T-helper 9 cell (primary cell): ENCODE measurements at places on chromosomes 6 and 20.
A peak's percentile ranks its signal among the peaks of the same experiment; 100 is the strongest.

DNA sequence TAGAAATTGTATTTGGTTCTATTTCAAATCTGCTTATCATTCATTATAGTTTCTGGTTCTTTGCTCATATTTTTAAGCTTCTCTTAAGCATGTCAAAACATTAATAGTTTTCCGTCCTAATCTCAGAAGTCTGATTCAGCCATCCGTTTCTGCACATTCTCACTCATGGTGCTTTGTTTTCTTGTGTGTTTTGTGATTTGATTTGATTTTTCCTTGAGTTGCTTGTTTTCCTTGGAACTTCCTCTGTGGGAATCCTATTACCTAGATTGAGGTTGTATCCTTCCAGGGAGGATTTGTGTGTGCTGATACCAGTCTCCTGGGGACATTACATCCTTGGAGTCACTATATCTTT, 7.9 kb downstream of the SNX9 start:
- no peak for DNase-seq

GRCh38 chr20:10665791-10666190, 8.0 kb downstream of the JAG1 start:
- DNase-seq = no peak

- no peak for DNase-seq
Observed at GRCh38 chr20:62286493-62287064, 16.2 kb upstream of the ADRM1 start.

- DNase-seq = no peak
Observed at GRCh38 chr6:127718694-127719093, 141.7 kb downstream of the C6orf58 start.

- DNase-seq = no peak
Observed at GRCh38 chr6:146056506-146056905, 27.6 kb downstream of the GRM1 start.

DNA sequence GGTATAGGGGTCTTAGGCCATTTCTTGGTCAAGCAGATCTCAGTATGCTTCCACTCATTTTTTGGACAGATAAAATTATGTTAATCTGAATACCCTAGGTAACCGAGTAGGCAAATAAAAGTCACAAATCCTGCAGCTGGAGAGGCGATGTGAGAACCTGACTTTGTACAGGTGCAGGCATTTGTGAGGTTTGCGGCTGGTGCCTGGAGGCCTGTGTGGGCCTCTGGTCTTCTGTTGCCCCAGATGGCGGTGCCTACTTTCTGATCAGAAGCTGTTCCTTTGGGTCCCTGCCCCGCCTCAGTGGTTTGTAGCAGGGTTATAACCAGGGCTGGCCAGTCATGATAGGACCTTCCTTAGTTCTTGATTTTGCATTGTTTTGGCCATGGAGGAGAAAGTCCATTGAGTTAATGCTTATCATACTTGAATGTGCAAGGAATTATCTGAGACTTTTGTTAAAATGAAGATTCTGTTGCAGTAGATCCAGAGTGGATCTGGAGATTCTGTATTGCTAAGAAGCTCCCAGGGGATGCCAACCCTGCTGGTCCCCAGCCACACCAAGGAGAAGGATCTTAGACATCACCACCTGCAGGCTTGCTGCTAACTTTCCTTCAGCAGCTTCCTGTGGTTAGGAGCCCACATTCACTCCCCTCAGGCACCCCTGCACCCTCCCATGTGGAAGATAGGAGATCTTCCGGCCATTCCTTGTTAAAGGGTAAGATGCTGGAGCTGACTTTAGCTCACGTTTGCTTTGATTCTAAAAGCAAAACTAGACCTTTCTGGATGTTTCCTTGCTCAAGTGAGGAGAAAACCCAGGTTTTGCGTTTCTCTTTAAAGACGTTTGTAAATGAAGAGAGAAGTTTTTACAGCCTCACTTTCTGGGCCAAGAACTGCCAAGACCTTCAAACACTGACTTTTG, 50.7 kb downstream of the LRRC1 start:
- no peak for DNase-seq

DNA sequence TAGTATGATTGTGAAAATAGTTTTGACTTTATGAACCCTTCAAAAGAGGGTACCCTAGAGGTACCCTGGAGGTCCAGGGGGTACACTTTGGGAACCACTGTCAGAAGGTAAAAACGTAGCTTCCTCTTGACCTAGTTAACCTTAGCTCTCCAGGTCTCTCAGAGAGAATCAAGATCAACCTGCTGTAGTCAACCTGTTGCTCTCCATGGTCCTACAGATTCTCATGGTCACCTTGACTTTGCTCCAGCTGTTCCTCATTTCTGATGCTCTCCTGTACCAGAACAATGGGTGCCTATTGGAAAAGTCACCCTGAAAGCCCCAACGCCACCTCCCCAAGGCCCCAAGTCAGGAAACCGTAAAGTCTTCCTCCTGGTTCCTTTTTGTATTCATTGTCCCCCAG, 294.4 kb upstream of the CDH4 start:
- DNase-seq = no peak

GRCh38 chr20:56897318-56897957, 268.3 kb downstream of the TFAP2C start:
- DNase-seq = no peak

DNA sequence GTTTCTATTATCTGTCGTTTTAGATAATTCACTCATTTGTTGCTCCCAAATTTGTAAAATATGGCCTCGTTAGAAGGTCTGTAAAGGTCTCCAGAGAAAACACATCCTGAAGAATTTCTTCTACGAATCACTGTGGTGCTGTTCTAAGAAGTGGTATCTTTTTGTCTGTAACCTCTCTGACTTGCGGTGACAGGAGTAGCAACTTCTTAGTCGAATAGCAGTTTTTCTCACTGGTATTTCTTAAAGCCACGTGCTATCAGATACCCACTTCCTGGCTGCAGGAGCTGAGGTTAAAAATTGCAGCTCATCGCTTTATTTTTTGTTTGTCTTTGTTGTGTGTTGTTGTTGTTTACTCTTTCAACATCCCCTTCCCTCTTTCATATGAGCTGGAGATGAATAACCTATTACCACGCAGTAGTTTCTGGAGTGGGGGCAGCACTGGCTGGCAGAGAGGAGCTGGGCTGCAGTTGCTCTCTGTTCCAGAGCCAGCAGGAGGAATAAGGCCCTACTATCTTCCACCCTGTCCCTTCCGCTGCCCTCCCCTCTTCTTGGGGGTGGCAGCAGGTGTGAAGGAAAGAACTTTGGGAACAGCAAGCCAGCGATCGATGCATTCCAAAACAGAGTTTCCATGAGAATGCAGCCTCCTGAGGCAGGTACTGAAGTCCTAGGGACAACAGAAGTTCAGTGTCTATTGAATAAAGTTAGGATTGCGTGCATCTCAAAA, 64.7 kb downstream of the C6orf118 start:
- no peak for DNase-seq

DNA sequence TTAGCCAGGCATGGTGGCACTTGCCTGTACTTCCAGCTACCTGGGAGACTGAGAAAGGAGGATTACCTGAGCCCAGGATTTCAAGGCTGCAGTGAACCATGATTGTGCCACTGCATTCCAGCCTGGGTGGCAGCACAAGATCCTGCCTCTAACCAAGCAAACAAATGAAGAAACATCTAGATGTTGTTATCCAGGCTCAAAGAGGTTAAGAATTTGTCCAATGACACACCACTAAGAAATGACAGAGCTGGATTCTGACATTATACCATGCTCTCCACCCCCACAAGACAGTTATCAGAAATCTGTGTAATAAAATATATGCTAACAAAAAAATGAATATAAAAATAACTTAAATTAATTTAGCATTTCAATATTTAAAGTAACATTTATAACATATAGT, 925.5 kb upstream of the SLC35B3 start:
- no peak for DNase-seq

GRCh38 chr6:40349901-40350746, 237.0 kb downstream of the LRFN2 start:
- no peak for DNase-seq

DNA sequence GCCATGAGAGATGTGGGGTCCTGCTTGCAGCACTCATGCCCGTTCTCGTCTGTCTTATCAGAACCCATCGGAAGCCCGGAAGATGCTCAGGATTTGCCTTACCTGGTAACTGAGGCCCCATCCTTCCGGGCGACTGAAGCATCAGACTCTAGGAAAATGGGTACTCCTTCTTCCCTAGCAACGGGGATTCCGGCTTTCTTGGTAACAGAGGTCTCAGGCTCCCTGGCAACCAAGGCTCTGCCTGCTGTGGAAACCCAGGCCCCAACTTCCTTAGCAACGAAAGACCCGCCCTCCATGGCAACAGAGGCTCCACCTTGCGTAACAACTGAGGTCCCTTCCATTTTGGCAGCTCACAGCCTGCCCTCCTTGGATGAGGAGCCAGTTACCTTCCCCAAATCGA, 8.3 kb downstream of the PI16 start:
- DNase-seq = peak; percentile 79

- DNase-seq = no peak
Observed at GRCh38 chr20:4045741-4046140, 30.4 kb upstream of the RNF24 start.

DNA sequence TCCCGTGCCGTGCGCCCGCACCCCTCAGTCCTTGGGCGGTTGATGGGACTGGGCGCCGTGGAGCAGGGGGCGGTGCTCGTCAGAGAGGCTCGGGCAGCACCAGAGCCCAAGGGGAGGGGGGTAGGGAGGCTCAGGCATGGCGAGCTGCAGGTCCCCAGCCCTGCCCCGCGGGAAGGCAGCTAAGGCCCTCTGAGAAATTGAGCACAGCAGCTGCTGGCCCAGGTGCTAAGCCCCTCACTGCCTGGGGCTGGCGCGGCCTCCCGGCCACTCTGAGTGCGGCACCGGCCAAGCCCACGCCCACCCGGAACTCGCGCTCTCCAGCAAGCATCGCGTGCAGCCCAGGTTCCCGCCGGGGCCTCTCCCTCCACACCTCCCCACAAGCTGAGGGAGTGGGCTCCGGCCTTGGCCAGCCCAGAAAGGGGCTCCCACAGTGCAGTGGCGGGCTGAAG, 16.4 kb downstream of the SOX4 start:
- no peak for DNase-seq

- no peak for DNase-seq
Observed at GRCh38 chr6:25544833-25545232, 107.2 kb upstream of the SCGN start.

- peak; percentile 31 for DNase-seq
Observed at GRCh38 chr20:34069341-34070078, 42.5 kb downstream of the EIF2S2 start.

- no peak for DNase-seq
Observed at GRCh38 chr6:5191222-5191621, 69.5 kb downstream of the LYRM4 start.

DNA sequence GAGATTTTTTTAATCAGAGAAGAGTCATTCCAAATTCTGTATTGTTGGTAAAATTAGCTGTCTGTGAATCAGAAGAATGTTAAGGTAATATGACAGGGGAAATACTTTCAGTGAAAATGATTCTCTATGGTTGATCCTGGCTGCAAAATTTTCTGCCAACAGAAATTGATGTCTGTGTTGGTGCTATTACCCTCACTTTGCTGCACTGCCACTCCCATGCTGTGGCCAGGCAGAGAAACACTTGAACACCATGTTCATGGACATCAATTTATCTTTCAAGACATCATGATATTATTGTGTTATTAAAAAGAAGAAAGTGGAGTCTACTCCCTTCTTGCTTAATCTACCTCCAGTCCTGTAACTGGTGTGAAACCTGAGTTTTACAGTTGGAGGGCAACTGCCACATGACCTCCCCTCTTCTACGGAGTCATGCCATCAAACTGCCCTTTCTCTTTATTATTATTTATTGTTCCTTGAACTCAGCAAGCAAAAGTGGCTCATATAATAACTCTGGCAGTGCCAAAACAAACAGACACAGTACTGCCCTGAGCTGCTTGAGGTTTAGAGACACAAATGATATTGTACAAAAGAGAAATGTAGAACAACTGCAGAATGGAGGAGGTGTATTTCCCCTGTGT, 288.0 kb upstream of the JAG1 start:
- DNase-seq = no peak

- DNase-seq = no peak
Observed at GRCh38 chr20:23967616-23967979, 21.0 kb downstream of the GGTLC1 start.

- DNase-seq = no peak
Observed at GRCh38 chr6:30591008-30591407, 19.8 kb downstream of the ABCF1 start.

GRCh38 chr6:45710304-45710821, 305.3 kb downstream of the CLIC5 start:
- no peak for DNase-seq

DNA sequence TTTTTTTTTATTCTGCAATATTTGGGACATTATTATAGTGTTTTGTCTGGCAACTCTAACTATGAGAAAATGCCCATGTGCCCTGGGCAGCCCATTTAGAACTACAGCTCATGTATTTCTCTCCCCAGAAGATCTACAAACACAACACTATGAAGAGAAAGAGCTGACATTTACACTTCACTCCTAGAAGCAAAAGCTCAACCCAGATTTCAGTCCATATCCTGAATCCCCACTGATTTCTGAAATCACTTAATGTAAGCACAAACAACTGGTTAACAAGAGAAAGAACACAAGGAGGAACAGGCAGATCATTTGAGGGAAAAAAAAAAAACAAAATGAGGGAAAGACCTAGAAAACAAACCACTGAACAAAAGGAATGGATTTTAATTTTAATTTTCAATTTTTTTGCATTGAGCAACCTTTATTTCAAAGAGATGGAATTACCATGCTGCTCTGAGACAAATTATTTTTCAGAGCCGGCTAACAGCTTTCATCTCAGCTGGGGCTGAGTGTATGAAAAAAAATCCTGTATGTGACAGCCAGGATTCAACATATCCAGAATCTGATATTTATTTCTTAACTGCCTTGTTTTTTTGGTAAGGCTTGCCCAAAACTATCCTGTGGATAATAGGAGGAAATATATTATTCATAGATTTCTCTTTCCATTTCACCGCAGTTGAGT, 32.5 kb downstream of the KIAA0319 start:
- no peak for DNase-seq

GRCh38 chr20:39756828-39757227, 794.7 kb downstream of the DHX35 start:
- no peak for DNase-seq

- no peak for DNase-seq
Observed at GRCh38 chr6:128417698-128418097, 102.7 kb downstream of the PTPRK start.

DNA sequence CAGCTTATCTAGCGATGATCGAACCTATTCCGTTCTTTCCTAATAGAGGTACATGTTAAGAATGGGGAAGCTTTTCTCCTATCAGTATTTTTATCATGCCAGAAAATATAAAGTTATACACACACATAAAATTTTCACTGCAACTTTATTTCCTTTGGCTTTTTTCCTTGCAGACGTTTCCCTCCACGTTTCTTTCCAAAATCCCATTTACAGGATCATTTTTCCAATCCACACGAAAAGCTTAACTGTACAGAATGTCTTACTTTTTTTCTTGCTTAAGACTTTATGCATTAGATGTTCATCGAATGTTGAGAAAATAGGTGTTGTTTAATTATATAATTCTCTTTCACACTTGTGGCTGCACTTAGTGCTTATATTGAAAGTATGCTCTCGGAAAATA, 62.9 kb upstream of the HDGFL1 start:
- DNase-seq = no peak

DNA sequence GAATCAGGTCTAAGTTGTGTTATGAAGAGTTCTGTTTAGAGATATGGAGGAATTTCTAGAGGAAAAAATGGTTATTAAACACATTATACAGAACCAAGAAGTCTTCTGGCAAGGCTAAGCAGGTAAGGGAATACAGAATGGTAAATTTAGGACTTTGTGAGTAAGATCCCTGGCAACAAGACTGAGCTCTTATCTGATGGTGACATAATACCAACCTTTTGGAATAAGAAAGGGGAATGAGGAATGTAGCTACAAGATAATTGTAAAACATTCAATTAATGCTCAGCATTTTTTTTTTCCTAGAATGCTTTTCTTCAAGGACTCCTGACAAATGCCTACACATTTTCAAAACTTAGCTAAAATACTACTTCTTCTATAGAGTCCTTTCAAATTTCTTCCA, 51.8 kb downstream of the CYB5R4 start:
- no peak for DNase-seq
